ENCODE measurements at places on chromosomes 13 and 19.
A peak's percentile ranks its signal among the peaks of the same experiment; 100 is the strongest.

- no peak for DNase-seq
Measured at GRCh38 chr13:44317752-44318151, 55.9 kb upstream of the SERP2 start.

DNA sequence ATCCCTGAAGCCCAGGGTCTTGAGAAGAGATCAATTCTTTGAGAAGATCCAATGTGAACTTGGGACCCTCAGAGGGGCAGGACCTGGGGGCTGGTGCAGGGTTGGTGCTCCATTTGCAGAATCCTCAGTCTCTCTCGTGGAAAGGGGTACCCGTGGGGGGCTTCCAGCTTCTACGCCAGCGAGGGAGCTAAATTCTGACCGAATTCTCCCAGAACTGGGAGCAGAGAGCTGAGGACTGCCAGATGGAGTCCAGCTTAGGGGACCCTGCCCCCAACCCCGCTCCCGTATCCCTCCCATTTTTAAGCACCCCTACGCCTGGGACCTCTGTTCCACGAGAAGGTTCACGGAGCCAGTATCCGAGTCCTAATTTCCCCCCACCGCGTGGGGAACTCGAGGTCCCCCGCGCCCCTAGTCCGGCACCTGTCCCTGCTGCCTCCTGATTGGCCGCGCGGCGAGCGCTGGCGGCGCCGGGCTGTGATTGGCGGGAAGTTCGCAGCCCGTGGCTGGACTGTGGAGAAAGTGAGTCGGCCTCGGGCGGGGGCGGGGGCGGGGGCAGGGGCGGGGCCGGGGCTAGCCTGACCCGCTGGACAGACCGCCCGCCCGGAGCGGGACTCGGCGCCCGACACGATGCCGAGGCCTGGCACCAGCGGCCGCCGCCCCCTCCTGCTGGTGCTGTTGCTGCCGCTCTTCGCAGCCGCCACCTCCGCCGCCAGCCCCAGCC lies 4.4 kb upstream of the LTBP4 start:
- DNase-seq, result no peak

GRCh38 chr13:34805347-34805746 lies 136.7 kb upstream of the NBEA start:
- DNase-seq, result no peak

- no peak for DNase-seq
Measured at GRCh38 chr13:83980331-83980730, 98.1 kb upstream of the SLITRK1 start.

GRCh38 chr13:38045278-38046048 lies 175.9 kb upstream of the TRPC4 start:
- DNase-seq, result no peak

- DNase-seq, result peak; percentile 88
Measured at GRCh38 chr19:14758816-14759215, 19.5 kb downstream of the ADGRE2 start.

DNA sequence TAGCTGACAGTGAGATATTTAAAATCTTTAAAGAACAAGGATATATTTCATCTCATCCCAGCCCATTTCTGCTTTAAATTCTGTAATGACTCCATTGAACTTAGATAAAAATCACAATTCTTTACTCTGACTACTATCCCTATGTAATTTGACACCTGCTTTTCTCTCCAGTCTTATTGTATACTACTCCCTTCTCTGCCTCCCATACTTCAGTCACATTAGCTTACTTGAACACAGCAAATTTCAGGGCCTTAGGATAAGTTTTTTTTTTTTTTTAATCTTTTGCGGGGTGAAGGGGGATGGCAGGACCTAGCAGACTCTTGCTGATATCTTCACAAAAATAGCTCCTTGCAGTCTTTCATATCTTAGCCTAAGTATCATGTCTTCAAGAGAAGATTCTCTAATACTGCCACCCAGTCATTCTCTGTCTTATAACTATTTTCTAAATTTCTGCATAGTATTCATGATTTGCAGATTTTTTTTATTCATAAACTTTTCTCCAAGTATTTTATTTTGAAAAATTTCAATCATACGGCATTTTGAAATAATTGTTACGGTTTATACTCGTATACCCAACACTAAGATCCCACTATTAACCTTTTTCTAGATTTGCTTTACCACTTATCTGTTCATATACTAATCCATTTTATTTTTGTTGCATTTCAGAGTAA lies 151.4 kb downstream of the PCCA start:
- peak; percentile 20 for DNase-seq
